Activated naive CD4-positive, alpha-beta T cell (primary cell): ENCODE measurements at places on chromosomes 6 and 20.

DNA sequence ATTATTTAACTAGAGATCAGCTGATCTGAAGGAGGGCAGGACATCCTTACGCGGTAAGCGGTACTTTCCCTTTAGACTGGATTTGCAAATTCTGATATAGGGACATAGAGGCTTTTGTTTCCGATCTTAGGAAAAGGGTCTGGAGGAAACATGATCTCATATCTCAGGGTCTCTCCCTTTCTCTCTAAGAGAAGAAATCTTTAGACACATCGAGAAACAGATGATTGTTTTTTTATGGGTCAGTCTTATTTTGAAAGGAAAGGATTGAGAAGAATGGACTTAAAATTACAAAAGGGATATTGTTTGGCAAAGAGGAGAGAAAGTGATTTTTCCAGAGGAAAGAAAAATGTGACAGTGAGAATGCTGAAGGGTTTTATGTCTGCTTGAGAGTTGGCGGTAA, 83.9 kb upstream of the OGFRL1 start:
- no peak for DNase-seq

GRCh38 chr20:53208110-53208832, 236.1 kb downstream of the TSHZ2 start:
- no peak for DNase-seq

DNA sequence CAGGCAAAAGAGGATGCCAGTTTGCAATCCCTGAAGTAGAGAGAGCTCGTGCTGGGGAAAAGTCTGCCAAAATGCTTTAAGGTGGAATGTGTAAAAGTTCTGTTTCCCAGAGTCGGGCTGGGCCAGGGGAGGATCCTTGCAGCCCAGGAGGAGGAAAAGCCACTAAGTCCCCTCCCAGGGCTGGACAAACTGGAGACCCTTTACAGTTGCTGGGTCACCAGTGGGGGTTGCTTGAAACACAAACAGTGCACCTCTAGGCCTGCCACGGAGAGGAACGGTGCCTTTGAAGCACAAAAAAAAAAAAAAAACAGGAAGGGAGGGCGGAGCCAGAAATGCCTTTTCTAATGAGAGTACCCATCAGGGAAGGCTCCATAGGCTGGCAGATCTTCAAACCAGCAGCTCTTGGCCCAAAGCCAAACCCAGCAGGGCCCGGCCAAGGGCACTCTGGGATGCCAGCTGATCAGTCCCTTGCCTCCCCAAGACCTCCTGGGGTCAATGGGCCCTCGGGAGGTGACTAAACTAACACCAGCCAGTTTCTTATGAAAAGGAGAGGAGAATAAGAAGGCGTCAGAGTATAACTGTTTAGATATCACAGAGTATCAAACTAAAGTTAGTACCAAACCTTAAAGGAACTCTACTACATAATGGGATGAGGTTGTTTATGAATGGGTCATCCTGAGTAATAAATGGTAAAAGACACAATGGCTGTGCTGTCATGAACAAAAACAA, 23.7 kb downstream of the HLA-A start:
- DNase-seq: no peak

DNA sequence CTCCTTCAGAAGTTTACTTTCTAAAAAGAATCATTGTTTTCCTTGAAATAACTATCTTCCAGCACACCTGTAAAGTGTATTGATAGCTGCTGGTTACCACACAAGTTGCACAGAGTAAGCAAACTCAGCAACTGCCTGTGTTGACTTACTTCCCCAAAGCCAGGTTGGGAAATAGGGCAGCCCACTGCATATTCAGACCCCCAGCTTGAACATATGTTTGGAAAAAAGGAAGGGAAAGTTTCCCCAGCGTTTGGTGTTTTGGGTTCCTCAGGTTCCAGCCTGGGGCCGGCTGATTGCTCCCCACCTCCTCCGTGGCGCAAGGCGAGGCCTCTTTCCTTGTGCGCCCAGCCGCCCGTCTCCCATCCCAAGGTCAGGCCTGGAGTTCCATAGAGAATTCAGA, 70.1 kb upstream of the QKI start:
- no peak for DNase-seq

GRCh38 chr20:35619196-35620095, 3.8 kb downstream of the SPAG4 start:
- DNase-seq: peak; percentile 68

- no peak for DNase-seq
Observed at GRCh38 chr6:96066376-96066775, 50.6 kb downstream of the FUT9 start.

- DNase-seq: no peak
Observed at GRCh38 chr20:52294106-52294628, 102.6 kb upstream of the ZFP64 start.

GRCh38 chr6:23243854-23244253, 674.5 kb downstream of the HDGFL1 start:
- no peak for DNase-seq

DNA sequence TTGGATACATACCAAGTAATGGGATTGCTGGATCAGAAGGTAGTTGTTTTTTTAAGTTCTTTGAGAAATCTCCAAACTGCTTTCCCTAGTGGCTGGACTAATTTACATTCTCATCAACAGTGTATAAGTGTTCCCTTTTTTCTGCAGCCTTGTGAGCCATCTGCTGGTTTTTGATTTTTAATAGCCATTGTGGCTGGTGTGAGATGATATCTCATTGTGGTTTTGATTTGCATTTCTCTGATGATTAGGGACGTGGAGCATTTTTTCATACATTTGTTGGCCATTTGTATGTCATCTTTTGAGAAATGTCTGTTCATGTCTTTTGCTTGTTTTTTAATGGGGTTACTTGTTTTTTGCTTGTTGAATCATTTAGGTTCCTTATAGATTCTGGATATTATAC, 34.8 kb downstream of the TOP1 start:
- DNase-seq: no peak

DNA sequence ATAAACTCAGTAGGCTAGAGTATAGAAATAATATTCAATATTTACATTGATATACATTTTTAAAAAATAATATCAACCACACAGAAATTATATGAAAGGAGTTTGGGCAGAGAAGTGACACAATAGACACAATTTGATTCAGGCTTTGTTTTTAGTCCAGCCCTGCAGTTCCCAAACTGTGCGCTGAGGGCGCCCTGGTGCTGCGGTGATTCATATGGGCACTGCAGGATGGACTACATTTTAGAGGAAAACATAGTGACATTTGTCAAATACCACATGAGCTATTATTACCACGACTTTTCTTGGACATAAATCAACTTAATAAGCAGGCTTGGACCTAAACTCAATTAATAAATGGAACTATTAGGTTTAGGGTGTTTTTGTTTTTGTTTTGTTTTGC, 364.3 kb upstream of the ID4 start:
- DNase-seq: no peak

GRCh38 chr6:122610690-122611455, 668 bp downstream of the PKIB start:
- DNase-seq: peak; percentile 1

GRCh38 chr6:142537612-142538478, 236.0 kb downstream of the ADGRG6 start:
- no peak for DNase-seq

DNA sequence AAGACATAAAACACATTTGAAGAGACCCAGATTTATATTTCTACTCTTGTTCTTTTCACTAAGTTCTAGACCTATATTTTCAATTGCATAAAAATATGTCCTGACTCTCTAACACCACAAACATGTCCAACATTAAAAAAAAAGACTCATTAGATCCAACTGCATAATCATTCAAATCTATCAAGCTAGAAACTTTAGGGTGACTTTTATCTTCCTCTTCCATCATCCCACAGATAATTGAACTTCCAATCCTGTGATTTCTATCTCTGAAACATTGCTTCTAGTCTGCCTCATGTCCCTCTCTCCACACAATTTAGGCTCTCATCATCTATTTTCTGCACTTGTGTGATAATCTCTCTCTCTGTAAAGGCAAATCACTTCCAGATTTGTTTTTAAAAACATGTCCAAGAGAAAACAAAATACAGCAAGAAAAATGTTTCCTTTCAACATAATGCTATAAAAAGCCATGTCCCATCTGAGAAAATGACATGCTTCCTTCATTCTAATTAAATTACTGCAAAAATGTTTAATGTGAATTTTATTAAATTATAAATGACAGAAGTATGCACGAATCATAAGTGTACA, 615.9 kb downstream of the RNF144B start:
- DNase-seq: no peak

DNA sequence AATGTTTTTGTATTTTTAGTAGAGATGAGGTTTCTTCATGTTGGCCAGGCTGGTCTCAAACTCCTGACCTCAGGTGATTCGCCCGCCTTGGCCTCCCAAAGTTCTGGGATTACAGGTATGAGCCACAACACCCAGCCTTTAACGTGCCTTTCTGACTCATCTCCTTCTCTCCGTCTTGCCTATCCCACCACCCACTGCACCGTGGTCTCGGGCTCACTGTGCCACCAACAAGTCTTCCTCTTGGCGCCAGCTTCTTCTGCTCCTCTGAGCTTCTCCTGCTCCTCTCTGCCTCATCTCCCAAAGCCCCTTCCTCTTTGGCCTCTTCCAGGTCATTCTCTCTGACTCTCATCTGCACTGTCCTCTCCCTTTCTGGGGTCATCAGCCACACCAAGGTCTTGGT, 41.0 kb downstream of the TMEM242 start:
- no peak for DNase-seq

GRCh38 chr6:70241031-70241430, 61.9 kb downstream of the COL9A1 start:
- no peak for DNase-seq

DNA sequence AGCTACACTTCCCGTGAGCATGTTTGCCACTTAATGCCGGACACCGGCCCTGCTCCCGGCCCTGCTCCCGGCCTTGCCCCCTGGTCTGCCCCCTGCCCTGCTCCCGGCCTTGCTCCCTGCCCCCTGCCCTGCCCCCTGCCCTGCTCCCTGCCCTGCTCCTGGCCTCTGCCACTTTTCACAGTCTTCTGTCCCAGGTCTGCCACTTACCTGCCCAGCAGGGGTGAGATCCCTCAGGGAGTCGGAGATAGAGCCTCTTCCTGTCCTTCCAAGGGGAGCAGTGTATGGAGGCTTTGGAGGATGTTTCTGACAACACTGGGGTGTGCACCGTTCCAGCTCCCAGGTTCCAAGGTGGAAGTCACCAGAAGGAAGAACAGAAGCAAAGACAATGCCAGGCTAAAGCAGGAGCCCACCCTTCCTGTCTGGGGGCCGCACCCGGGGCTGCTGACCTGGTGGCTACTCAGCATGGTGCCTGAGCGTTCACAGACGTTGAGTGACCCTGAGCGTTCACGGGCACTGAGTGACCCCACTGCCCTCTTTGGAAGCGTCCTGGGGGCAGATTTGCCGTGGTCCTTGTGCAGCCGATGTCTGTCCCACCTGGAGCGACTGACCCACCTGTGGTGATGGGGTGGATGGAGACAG, 199.8 kb downstream of the DLL1 start:
- DNase-seq: no peak

GRCh38 chr20:1486566-1486965, 4.7 kb downstream of the SIRPB2 start:
- no peak for DNase-seq

- DNase-seq: no peak
Observed at GRCh38 chr6:6461138-6461537, 127.4 kb upstream of the LY86 start.

DNA sequence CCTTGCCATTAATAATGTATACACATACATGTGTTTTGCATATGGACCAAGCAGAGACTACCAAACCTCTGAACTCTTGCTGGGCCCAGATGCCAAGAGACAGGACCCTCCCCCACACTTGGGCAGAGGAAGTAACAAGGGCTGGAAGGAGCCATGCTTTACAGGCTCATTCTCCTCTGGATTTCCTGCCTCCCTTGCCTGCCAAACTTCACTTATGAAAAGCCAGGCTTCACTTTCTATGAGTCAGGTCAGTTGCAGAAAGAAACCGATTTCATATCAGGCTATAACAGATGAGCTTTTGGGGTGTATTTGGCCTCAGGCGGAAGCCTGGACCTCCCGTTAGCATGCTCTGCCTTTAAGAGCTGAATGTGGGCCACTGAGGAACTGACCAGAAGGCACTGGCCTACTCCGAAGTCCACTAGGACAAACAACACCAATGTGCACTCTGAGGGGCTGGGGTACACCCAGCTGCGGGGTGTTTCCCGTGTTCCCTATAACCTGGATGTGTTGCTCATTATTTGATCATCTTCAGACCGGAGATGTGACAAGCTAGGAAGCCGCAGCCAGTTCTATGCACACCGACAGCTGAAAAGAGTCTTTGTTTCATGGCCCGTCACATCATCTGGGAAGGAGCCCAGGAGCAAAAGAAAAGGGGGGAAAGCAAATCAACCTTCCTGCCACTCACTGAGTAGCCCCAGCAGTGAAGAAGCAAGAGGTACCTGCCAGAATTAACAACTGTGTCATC, 28.5 kb downstream of the HAO1 start:
- DNase-seq: no peak

- DNase-seq: no peak
Observed at GRCh38 chr6:157961153-157961831, 20.4 kb upstream of the SYNJ2 start.

- DNase-seq: no peak
Observed at GRCh38 chr6:92469186-92469828, 950.1 kb downstream of the EPHA7 start.

GRCh38 chr6:5151955-5152401, 66.8 kb downstream of the PPP1R3G start:
- no peak for DNase-seq

DNA sequence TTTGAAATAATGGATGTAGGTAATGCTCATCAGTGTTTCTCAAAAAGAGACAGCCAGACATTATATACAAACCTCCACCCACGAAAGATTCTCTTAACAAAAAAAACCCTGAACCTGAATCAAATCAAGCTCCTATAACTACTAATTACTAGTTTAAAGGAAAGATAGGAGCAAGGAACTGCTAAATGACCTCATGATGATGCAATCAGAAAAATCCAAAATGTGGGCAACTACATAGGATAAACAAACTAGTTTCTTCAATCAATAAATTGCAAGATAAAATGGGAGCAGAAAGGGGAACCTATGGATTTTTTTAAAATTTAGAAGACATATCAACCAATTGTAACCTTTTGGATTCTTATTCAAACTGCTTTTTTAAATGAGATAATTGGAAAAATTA, 43.2 kb upstream of the TMEM30A start:
- DNase-seq: no peak

DNA sequence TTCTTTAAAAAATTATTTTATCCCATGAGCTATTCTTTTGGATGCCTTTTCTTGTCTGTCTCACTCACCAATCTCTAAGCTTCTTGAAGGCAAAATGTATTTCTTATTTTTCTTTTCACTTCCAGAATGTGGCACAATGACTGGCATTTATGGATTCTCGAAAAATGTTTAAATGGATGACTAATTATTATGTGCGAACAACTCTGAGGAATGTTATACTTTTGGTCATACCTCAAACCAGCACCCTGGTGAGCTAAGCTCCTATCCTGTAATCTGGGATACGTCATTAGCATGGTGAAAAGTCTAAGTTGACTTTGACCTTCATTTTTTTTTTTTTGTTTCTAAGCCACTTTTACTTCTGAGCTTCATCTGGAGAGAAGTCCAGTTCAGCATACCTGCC, 214.0 kb upstream of the CEP162 start:
- no peak for DNase-seq

DNA sequence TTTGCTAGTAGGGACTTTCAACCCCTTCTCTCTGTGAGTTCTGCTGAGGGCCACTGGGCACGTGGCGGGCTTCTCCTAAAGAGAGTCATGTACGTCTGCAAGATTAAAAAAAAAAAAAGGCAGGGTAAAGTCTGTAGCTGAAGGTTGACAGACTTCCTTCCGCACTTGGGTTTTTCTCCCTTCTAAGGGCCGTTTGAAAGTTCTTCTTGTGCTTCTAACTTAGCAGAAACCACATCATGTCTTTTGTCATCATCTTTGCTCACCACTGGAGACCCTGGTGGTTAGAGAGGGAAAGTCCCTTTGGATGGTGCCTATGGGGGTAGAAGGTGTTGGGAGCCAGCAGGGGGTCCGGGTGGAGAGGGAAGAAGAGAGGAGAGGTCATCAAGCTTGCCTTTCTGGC, 31.4 kb downstream of the PRDM1 start:
- DNase-seq: no peak
